ENCODE measurements at places on chromosomes 6 and 20.

GRCh38 chr6:26360451-26361416 lies 4.3 kb upstream of the BTN3A2 start:
- DNase-seq, result no peak

DNA sequence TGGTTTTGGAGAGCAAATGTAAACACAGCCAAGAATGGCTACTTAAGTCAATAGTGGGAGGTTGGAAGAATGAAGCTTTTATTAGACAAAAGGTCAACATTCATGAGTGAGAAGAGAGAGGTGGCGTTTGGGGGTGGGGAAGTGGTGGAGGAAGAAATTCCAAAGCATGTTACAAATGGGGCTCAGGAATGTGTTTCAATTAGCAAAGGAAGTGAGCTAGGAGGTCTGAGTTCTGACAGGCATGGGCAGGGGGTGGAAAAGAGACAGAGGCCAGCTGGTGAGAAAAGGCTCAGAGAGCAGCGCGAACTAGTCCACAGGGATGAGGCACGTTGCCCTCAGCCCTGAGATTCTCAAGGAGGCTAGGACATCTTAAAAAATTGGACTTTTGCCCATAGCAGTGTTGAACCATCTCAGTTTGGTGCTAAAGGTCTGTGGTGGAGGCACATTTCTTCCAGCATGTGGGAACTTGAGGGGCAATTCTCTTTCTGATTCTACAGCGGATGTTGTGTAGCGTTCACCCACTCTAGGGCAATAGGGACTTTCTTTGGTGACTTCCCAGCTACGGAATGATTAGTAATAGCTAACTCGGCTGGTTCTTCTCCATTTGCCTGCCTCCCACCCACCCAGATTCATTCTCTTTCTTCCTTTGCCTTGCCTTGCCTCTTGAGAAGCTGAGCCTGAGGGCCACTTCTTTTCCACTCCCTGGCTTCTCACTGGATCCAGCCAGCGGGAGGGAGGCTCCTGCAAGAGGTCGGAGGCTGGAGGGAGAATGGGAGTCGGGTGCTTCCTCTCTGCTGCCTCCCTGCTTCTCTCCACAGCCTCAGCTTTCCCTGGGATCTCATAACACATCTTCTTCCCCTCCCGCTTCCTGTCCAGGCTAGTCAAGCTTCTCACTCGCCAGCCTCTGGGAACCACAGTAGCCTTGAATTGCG lies 45.1 kb upstream of the NEDD9 start:
- DNase-seq, result peak; percentile 66

GRCh38 chr6:162050579-162050978 lies 677.0 kb downstream of the PRKN start:
- no peak for DNase-seq

- DNase-seq, result no peak
Observed at GRCh38 chr20:19099596-19100545, 112.6 kb upstream of the SLC24A3 start.

- no peak for DNase-seq
Observed at GRCh38 chr20:48617481-48617880, 210.3 kb downstream of the PREX1 start.

GRCh38 chr20:60038400-60039008 lies 80.3 kb downstream of the CDH26 start:
- no peak for DNase-seq

DNA sequence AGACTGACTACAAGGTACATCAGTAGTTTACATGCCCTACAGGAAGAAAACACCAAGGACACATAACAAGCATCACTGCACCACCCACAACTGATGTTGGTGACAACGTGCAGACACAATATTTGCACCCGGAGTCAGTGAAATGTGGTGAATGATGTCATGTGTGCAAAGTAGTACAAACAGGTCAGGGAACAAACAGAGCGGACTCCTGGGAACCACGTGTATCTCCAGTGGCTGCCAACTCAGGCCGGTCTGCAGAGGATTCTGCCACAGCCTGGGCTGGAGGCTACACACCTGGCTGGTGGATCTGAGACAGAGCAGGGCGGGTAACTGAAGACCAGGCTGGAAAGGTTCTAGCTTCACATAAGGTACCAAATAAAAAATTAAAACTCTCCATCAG lies 28.2 kb upstream of the RPS6KA2 start:
- no peak for DNase-seq

- DNase-seq, result no peak
Observed at GRCh38 chr6:125354649-125355048, 52.9 kb upstream of the HDDC2 start.

GRCh38 chr6:137390334-137390733 lies 103.9 kb downstream of the OLIG3 start:
- DNase-seq, result no peak

GRCh38 chr6:35470663-35471120 lies 2.5 kb downstream of the RPL10A start:
- DNase-seq, result no peak

- DNase-seq, result no peak
Observed at GRCh38 chr6:32074996-32075532, 34.1 kb downstream of the TNXB start.

- DNase-seq, result no peak
Observed at GRCh38 chr6:146905181-146905704, 299.0 kb upstream of the STXBP5 start.

DNA sequence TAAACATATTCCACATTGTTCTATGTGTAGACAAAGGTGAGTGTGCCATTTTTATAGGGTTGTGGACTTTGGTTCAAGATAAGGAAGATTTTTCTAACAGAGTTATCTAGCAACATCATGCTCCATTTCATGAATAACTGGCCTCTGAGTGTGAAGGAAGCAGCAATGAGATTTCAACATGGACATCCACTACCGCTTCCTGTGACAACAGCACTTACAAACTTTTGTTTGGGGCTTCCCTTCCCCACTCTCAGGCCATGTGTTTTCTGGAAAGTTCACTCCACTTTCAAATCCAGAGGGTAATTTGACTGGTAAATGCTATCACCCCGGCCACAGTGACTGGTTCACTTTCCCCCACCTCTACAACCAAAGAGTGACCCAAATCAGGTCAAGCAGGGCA lies 38.1 kb upstream of the PROKR2 start:
- peak; percentile 47 for DNase-seq

DNA sequence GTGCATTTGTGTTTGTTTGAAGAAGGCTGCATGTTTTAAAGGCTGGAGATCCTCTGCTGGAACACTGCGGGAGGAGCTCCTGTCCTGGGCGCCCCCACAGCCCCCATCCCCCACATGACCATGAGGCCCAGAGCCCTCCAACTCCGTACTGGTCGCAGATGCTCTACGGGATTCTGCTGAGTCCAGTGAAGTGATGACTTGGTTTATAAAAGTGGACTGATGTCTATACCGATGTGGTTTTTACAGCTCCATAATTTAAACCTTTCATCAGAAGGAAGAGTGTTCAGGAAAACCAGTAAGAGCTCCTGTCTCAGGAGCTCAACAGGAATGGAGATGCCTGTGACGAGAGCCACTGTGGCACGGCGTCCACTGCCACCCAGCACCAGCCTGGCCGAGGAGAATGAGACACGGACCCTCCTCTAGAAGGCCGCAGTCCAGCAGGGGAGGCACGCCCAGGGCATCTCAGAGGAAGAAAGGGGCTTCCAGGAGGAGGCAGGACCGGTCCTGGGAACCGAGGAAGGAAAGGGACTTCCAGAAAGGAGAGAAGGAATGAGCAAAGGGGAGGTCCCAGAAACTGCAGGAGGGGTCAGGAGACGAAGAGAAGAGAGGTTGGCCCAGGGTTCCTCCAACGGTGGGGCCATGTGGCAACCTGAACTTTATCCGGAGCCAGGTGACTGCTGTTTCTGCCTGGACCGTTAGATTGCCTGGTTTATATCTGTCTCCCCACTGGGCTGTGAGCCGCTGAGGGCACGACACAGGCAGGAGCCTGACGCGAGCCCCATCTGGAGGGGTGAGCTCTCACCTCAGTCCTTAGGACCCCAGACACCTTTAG lies 26.9 kb downstream of the BFSP1 start:
- no peak for DNase-seq

DNA sequence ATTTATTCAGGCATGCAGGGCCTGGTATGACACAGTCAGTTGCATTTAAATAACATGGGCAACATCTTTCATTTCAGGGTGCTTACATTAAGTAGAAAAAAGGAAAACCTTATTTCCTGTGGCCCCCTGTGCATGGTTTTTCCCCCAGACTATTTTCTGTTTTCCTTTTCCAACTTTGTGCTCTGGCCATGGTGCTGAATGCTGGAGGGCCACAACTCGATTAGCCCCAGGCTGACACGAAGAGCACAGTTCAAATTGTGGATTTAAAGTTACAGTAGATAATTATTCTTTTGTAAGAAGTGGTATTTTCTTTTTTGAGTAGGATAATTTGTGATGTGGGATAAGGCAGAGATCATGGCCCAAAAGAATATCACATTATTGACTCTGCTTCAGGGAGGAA lies 332.0 kb downstream of the HAO1 start:
- no peak for DNase-seq

- DNase-seq, result peak; percentile 37
Observed at GRCh38 chr6:34370361-34370760, 22.1 kb downstream of the NUDT3 start.

- no peak for DNase-seq
Observed at GRCh38 chr6:10999994-11000393, 44.1 kb downstream of the ELOVL2 start.

DNA sequence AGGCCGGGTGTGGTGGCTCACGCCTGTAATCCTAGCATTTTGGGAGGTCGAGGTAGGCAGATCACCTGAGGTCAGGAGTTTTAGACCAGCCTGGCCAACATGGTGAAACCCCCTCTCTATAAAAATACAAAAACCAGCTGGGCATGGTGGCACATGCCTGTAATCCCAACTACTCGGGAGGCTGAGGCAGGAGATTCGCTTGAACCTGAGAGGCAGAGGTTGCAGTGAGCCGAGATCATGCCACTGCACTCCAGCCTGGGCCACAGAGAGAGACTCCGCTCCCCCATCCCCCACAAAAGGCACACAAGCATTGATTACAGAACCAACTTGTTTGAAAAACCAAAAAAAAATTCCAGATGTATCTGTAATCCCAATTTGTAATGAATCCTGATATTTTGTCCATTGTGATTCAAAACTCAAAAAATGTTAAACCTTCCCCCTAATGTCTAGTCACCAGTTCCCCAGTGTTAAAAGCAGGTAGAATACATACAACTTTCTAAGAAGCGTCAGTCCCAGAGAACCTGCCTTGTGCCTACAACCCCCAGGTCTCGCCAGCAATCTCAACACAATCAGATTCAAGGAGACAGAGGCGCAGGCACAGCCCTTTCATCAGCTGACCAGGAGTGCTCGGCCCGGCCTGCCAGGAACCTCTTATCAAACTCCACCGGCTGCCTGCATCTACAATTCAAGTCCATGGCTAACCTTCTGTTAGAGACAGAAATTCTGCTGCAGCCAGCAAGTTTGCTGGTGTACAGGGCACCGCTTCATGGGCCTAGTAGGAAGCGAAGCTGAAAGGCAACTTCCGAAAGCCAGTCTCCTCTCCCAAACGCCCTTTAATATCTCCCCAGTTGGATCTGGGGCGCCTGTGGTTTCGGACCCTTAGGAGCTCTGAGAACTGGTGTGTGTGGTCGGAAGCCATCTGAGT lies 2.1 kb downstream of the EZR start:
- no peak for DNase-seq

- no peak for DNase-seq
Observed at GRCh38 chr6:105988321-105988720, 97.8 kb upstream of the PRDM1 start.

- no peak for DNase-seq
Observed at GRCh38 chr6:117345292-117345610, 79.9 kb downstream of the VGLL2 start.

DNA sequence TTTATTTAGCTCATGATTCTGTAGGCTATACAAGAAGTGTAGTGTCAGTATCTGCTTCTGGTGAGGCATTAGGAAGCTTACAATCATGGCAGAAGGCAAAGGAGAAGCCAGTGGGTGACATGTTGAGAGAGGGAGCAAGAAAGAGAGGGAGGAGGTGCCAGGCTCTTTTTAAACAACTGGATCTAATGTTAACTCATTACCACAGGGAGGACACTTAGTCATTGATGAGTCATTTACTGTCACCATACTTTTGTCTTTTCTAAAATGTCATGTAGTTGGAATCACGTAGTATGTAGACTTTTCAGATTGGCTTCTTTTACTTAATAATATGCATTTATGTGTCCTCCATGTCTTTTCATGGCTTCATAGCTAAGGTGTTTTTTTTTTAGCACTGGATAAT lies 58.1 kb downstream of the NUS1 start:
- no peak for DNase-seq

- DNase-seq, result no peak
Observed at GRCh38 chr6:34718976-34719375, 22.4 kb upstream of the ILRUN start.

DNA sequence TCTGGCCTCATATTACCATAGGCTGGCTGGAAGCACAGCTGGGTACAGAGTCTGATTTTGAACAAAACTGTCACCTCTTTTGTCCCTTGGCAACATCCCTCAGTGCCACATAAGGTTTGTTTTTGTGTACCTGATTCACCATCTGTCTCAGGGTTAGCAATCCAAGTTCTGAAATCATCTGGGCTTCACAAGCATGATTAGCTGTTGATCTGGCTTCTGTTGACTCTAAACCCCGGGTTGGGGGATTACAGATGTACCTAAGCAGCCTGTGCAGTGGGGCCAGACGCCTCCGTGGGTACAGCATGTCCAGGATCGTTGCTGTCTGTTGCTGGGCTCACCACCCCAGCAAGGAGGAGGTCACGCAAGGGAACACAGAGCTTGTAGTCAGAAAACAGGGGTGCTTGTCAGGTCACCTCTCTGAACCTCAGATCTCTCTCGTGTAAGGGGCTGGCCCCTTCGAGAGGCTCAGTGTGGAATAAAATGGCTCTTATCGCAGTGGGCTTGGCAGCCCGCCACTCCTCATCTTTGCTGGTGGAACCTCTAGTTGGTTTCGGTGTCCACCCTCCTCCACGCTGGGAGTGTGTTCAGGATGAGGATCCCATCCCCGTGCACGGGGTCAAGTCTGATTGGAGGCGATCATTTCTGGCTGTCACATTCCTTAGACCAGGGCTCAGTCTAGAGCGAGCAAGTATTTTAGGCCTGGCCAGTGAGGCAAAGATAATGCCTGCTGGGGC lies 39.2 kb upstream of the ZNF831 start:
- DNase-seq, result no peak

DNA sequence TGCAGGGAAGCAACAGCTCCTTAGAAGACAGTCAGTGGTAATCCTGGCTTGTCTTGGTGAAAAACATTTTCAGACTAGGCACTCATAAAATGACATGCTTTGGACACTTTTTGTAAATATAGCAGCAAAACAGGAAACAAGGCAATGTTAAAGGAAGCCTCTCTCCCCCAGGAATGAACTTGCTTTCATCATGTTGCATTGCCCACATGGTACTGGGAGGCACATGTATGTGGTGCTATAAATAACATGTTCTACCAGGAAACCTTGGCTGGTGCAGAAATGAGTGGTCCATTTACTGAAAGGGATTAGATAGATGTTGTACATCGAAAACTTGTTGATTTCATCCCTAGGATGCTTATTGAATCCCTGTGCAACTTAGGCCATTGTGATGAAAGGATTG lies 121.4 kb upstream of the RREB1 start:
- DNase-seq, result no peak

- no peak for DNase-seq
Observed at GRCh38 chr6:3693831-3694230, 57.7 kb downstream of the PXDC1 start.
